Right ventricle myocardium superior (tissue), 1 donor: ENCODE measurements at places on chromosomes 5 and 9. TPM values are rescaled to one million over a fixed set of nuclear protein-coding genes. Genes with fewer than 3 reads are reported as not detected.
A peak's percentile ranks its signal among the peaks of the same experiment; 100 is the strongest.

DNA sequence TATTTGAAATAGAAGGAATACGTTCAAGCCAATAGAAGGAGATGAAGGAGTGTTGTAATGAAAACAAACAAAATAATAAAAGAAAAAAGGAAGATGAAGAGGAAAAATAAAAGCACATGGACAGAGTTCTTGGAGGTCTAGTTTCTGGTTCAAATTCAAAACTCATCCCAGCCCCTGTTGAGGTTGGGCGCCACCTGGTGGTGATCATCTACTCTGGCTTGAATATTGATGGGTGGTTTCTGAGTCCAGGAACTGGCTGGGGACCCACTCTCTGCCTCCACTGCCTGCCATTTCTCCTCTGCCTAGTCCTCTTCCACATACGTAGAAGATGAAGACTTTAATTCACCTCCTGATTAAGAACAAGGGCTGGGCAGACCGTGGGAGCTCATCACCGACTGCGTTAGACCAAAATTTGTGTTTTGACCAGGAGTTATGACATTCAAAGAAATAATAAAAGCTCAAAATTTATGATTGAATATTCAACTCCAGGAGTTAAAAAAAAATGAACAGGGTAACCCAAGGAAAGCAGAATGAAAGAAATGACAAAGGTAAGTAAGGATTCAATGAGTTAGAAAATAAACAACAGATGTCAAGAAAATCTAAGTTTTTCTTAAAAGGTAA, 99.0 kb upstream of the SLC1A3 start:
- DNase-seq = peak; percentile 82

DNA sequence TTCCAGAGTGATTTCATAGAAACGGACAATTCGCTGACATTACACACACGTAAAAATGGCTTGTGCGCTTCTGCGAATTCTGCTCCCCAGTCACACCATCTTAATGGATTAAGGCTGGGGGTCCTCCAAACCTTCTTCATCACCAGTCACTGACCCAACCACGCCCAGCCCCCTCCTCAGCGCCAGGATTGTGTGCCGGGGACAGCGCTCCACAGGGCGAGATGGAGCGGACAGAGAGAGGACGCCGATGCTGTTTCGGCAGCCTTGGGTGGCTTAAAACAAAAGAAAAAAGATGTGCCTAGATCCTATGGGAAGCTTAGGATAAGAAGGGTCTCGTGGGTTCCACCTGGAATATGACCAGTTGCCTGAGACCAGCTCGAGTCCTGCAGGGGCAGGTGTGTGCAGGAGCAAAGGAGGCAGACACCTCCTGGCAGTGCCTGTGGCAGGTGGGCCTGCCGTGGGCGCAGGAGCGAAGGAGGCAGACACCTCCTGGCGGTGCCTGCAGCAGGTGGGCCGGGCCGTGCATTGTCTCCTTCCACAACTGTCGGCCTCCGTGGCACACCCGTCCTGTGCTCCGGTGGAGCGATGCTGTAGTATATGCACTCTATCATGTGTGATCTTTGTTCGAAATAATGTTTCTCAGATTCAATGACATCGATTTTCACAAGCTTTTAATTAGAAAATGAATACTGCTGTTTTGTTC, 20.9 kb downstream of the BRD9 start:
- DNase-seq = no peak

- DNase-seq = no peak
Measured at GRCh38 chr9:16361118-16361517, 509.4 kb downstream of the BNC2 start.

- DNase-seq = no peak
Measured at GRCh38 chr5:164300295-164300694, 794.9 kb downstream of the MAT2B start.

DNA sequence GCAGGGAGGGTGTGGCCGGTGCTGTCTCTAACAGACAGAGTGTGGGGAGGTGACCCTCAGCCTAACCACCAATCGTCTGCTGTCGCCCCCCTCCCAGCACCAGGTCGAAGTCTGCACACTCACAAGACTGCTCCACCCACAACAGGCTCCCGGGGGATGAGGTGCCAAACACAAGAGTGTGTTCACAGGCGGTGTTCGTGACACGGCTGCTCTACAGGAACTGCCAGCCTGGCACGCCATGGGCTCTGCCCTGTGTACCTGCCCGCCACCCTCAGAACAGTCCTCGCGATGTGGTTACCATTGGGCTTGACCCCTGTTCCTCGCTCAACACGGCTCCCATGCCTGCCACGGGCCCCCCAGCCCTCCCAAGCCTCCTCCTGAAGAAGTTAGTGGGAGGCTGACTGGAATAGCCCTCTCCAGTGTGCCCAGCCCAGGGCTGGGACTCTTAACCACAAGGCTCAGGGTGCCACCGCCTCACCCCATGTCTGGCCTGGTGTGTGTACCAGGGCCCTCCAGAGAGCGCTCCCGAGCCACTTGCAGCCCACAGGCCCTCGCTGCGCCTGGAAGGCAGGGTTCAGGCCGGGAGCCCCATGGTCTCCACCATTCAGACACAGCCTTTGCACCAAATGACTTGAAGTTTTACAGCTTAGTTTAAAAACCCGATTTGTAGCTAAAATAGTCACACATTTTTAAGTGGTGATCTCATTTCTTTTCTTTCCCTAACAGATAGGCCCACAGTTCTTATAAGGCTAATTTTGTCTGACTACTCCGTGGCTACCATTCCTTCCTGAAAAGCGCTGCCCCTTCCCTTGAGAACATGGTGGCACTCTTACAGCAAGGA, 102.5 kb downstream of the CAMSAP1 start:
- peak; percentile 18 for DNase-seq

GRCh38 chr9:16417749-16418148, 452.7 kb downstream of the BNC2 start:
- no peak for DNase-seq

GRCh38 chr5:87888139-87888538, 380.5 kb downstream of the TMEM161B start:
- no peak for DNase-seq

DNA sequence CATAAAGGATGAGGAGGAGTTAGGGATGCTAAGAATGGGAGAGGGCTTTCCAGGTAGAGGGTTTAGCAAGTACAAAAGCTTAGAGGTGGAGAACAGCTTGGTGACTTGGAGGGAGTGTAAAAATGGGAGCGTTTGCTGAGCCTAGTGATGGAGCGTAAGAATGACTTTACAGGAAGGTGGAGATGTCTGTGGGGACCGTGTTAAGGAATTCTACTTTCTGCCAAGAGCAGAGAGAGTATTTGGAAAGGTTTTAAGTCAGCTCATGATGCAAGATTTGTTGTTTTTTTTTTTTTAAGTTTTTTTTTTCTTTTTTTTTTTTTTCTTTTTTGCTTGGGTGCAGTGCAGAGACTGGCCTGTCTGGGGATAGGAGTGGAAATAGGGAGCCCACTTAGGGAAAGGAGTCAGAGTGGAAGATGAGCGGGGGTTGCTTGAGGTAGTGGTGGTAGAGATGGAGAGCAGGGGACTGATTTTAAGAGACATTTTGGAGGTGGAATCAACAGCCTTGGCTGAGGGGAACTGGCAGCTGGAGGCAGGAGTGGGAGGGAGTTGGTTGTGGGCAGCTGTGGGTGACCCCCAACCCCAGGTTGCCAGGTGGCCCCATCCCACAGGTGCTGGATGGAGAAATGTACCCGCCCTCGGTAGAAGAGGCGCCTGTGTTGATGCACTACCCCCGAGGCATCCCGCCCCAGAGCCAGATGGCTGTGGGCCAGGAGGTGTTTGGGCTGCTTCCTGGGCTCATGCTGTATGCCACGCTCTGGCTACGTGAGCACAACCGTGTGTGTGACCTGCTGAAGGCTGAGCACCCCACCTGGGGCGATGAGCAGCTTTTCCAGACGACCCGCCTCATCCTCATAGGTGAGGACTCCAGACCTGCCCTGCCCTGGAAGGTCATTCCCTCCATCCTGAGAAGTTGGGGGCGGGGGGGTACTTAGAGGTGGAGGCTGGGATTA, 12.4 kb downstream of the PTGS1 start:
- no peak for DNase-seq

GRCh38 chr9:104326912-104327311, 177.2 kb upstream of the OR13F1 start:
- DNase-seq = no peak

DNA sequence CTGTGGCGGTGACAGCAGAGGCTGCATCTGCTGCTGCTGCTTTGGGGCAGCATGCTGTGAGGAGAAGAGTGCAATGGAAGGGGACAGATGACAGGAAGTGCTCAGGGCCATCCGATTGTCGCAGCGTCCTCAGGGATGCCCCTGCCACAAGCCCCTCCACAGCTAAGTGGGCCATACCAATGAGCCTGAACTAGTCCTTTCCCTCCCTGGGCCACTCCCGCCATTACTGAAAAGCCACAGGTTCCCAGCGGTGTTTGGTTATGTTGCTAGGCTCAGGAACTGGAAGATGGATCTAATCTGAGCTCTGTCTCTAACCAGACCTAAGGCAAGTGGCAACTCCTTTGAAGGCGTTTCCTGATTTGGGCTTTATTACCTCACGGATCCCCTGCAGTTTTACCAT, 109.2 kb downstream of the GAPVD1 start:
- DNase-seq = no peak

DNA sequence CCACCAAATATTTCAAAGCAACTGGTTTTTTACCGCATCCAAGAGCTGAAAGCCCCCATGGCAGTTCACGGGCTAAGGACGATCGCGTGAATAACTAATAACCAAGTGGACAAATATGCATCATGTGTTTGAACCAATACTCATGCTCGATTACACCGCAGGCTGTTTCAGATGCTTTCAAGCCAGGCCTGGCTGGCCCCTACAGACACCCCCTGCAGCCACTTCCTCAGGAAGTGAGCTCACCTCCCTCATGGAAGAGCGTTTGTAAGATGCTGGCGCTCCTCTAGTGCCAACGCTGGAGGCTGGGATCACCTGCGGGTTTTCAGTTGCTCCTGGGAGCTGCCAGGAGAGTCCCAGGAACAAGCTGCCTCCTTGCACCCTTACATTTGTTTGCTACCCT, 53.9 kb upstream of the PTCH1 start:
- DNase-seq = no peak

DNA sequence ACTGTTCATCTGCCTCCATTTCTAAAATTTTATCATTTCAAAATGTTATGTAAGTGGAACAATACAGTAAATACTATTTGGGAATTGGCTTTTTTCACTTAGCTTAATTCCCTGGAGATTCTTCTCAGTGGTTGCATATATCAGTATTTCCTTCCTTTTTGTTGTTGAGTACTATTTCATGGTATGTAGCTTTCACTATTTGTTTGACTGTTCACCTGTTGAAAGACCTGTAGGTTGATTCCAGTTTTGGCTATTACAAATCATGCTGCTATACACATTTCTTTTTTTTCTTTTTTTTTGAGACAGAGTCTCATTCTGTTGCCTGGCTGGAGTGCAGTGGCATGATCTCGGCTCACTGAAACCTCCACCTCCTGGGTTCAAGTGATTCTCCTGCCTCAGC, 33.0 kb upstream of the PWWP2A start:
- DNase-seq = no peak

- DNase-seq = no peak
Measured at GRCh38 chr9:89842267-89842768, 237.5 kb downstream of the GADD45G start.

DNA sequence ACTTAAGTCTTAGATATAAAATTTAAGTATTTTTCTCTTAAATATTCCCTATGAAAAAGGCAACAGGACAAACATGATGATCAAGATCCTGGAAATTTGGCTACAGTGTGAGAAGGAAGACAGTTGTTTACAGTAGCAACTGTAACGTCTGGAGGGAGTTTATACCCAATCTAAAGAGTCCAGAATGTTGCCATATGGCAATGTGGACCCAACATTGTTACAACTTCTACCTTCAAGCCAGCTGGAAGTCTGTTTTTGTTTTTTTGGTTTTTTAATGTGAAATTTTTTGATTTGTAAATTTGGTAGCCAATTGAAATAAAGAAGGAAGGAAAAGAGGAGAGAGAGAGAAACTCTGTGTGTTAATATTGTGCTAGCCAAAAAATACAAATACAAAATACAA, 233.4 kb downstream of the CHSY3 start:
- no peak for DNase-seq

- peak; percentile 95 for DNase-seq
Measured at GRCh38 chr5:172412724-172413286, 41.5 kb downstream of the SH3PXD2B start.

GRCh38 chr5:11476866-11477265, 427.4 kb downstream of the CTNND2 start:
- no peak for DNase-seq

DNA sequence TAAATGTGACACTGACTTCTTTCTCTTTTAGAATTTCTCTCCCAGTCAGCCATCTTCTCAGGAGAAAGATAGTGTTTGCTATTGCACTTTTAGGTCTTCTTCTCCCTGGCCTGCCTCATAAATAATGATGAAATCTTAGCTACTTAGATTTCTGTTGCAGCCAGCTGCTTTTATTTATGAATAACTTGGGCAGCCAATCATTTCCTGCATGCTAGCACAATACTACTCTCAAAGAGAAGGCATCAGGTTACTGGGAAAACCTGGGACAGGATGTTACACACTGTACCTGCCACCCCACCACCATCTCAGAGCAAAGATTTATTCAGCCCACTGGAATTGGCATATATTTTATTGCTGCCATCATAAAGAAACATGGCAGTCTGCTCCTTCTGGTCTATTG, 266.6 kb downstream of the PRELID2 start:
- no peak for DNase-seq

DNA sequence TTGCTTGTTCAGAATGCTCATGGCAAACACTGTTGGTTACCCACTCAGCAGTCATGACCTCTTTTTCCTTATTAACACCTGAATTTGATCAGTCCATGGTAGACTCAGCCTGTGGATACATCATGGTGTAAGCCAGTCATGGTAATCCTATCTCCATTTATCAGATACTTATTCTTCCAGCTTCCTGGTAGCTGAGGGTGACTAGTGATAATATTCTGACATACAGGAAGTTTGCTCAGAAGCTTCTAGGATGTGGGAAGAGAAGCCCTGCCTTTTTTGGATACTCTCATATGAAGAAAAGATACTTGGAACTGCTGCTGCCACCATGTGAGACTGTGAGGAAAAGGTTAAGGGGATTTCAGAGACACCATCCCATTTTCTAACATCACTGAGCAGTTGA, 7.3 kb downstream of the GDA start:
- DNase-seq = no peak

DNA sequence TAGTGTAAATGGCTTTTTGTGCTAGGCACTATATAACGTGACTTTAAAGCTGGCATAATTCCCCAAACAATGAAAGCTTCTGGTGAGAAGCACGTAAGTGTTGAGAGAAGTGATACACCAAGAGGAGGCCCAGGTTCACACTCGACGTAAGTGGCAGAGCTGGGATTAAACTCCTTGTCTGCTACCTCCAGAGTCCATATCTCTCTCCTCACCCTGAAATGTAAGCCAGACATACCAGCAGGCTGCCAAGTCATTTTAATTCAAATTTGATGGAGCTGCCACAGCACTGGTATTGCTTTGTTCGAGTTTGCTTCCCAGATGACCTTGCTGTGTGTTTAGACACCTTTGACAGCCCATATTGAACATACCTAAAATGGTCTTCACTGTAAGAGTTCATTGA, 319.7 kb downstream of the GLIS3 start:
- DNase-seq = no peak

GRCh38 chr9:130972957-130973685, 34.1 kb upstream of the FIBCD1 start:
- no peak for DNase-seq

The NUTM2F gene
- total RNA-seq = not detected

The DOLPP1 gene
- 4.4 TPM for total RNA-seq

The CCNI2 gene
- total RNA-seq = 0.08 TPM

The TXNDC8 gene
- not detected for total RNA-seq

The NADK2 gene
- 37.3 TPM for total RNA-seq

The DCANP1 gene
- total RNA-seq = not detected

The EMB gene
- total RNA-seq = 15.9 TPM

The CARTPT gene
- total RNA-seq = not detected

The GABRA6 gene
- not detected for total RNA-seq

The EQTN gene
- not detected for total RNA-seq

The GRXCR2 gene
- 9.6 TPM for total RNA-seq

The LMX1B gene
- total RNA-seq = 0.70 TPM

The GDA gene
- 2.9 TPM for total RNA-seq

The FYB1 gene
- total RNA-seq = 4.2 TPM
